ENCODE measurements at places on chromosomes 7 and 10.

GRCh38 chr10:80126876-80127275 lies 5.7 kb upstream of the PLAC9 start:
- DNase-seq = no peak

DNA sequence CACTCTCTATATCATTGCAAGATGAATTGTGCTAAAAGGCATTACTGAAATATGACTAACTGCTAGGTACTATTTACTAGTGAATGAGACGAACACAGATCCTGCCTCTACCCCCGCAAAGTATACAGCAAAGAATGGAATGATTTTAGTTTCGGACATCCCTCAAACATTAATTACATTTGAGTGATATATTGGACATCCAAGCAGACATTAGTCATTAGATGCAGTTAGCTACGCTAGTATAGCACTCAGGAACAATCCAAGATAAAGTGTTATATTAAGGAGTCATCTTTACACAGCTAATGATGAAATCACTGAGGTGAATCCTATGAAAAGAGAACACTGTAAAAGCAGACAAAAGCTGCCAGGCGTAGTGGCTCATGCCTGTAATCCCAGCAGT lies 7.3 kb upstream of the TAF3 start:
- DNase-seq = no peak

- DNase-seq = no peak
These were observed 185.8 kb downstream of the SNX10 start for GRCh38 chr7:26477381-26477990.

- DNase-seq = no peak
These were observed 2.8 kb downstream of the CALML5 start for GRCh38 chr10:5496261-5497250.

DNA sequence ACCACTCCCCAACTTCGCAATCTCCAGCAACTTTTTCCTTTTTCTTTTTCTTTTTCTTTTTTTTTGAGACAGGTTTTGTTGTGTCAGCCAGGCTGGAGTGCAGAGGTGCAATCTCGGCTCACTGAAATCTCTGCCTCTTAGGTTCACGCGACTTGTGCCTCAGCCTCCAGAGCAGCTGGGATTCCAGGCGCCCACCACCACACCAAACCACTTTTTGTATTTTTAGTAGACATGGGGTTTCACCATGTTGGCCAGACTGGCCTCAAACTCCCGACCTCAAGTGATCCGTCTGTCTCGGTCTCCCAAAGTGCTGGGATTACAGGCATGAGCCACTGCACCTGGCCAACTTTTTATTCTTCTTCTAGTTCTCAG lies 55.0 kb downstream of the KIAA1549 start:
- no peak for DNase-seq

DNA sequence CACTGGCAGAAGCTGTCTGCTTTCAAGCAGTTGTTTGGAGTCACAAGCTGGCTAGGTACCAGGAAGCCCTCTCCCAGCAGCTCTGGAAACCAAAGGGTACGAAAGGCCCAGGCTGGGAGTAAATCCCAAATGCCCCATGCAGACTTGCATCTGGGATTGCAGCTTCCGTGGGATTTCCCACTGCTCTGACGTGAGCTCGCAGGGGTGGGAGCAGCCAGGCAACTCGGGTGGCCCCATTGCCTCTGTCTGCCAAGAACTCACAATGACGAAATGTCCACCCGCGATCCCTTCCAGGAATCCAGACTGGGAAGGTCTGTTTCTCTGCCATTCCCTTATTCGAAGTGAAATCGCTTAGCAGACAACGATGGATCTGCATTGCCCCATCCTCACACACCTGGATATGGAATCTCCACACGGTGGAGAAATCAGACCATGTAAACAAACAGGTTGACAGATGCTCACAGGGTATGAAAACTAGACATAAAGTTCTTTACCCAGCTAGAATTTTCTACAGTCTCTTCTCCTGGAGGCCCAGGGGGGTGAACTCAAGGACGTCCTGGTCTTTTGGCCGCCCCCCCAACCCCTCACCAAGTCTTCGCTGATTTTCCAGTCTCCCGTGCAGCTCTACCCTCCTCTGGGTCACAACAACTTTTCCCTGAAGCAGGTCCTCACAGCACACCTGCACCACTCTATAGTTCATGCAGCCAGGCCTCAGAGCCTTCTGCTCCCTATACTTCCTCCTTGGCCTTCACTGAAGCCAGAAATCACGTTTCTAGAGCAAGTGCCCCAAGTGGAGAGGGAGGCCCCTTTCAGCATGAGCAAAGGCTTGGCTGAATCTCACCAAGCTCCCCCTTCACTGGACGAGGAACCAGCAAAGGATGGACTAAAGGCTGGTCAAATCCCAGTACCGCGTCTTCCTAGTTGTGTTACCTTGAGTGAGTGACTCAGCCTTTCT lies 20.0 kb downstream of the SH3PXD2A start:
- DNase-seq = no peak

- no peak for DNase-seq
These were observed 390.0 kb upstream of the AUTS2 start for GRCh38 chr7:69208276-69208675.

GRCh38 chr7:50645186-50645585 lies 80.0 kb upstream of the DDC start:
- no peak for DNase-seq

GRCh38 chr7:726084-726853 lies at the start of gene DNAAF5:
Gene DNAAF5, plus strand, starts transcription at chr7:726699. Its CDS starts 22 bp downstream, at chr7:726721.
- peak; percentile 75 for DNase-seq

GRCh38 chr7:26428571-26428970 lies 136.9 kb downstream of the SNX10 start:
- no peak for DNase-seq

DNA sequence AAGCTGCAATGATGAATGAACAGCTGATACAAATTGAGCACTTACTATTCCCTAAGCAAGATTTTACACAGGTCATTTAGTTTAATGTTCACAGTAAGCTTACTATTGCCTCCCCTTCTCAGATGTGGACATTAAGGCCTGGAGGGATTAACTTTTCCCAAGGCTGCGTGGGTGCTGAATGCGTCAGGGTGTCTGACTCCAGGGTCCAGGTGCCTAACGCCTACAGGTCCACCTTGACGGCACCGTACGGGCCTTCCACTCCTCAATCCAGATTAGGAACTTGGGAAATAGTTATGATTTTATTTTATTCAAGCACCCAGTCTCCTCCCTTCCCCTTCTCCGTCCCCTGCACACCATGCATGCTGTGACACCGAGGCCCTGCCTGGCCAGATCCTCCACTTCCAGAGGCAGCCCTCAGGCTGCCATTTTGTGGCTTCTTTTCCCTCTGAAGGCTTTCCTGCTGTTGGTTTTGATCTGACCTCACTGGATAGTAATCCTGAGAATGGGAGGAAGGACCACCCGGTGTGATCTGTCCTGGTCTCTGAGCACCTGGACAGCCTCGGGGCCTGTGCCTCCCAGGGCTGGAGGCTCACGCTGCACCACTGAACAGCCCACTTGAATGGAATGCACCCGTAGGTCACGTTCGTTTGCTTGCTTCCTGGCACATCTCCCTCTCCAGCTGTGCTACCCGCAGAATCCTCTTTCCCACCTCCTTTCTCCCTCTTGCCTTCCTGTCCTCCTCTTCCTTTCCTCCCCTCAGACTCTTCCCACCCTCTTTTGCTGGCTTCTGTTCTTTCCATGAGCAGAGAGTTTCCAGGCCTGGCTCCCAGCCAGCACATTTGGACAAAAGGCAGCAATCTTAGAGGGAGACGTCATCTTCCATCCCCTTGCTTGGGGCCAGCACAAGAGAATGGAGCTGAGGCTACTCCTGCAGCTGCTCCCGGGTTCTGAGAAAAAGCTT lies 14.4 kb downstream of the DENND2A start:
- DNase-seq = no peak

- DNase-seq = no peak
These were observed 86.0 kb downstream of the NEBL start for GRCh38 chr10:20811131-20811530.

DNA sequence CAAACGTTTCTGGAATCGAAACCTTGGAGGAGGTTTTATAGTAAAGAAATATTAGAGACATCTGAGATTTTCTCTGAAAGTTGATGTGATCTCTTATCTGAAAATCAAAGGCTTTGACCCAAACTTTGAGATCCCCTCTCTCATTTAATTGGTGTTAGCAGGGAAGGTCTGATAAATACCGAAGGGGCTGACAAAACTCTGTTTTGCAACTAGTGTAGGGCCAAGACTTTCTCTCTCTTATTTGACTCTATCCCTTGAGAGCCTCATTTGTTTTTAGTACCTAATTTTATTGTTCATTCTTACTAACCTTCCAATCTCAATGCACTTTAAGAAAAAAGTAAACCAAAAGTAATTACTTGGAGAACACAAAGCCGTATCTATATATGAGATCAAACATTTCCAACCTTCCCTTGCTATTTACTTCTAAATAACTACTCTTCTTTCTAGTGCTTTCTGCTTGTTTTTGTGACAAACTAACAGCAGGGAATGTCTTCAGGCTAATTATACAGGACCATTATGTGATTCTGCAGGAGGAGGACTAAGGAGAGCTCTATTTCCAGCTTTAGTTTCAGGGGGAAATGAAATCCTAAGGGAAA lies 33.4 kb upstream of the NPVF start:
- no peak for DNase-seq

DNA sequence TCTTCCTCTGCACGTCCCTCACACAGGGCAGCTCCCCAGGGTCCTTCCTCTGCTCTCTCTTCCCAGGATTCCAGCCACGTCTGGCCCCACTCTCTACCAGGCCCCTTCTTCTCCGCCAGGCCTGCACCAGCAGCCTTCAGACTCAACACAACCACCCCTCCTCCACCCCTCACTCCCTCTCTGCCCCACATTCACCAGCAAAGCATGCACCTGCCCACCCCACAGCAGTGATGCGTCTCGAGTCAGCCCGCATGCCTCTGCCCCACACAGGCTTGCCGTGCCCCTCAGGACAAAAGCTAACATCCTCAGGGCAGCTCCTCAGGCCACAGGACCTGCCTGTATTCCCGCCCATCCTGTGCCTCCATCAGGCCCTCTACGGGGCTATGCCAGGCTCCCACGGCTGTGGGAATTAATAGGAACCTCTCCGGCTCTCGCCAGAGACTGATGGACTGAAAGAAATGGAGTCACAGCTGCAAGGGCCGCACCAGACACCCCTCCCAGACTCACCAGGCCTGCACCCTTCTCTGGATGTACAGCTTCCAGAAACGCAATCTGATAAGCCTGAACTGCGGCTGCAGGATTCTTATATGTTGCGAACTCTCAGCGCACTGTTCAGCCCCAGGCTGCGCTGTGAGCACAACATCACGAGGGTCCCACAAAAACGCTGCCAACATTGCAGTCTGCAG lies 100.1 kb downstream of the CYTH3 start:
- no peak for DNase-seq

- DNase-seq = no peak
These were observed 253.6 kb downstream of the WDR37 start for GRCh38 chr10:1309617-1310270.

Measured in T-helper 9 cell (primary cell).